ENCODE measurements at places on chromosomes 5 and 9.

GRCh38 chr5:109917154-109917546 is 227.4 kb downstream of the MAN2A1 start:
- no peak for DNase-seq

DNA sequence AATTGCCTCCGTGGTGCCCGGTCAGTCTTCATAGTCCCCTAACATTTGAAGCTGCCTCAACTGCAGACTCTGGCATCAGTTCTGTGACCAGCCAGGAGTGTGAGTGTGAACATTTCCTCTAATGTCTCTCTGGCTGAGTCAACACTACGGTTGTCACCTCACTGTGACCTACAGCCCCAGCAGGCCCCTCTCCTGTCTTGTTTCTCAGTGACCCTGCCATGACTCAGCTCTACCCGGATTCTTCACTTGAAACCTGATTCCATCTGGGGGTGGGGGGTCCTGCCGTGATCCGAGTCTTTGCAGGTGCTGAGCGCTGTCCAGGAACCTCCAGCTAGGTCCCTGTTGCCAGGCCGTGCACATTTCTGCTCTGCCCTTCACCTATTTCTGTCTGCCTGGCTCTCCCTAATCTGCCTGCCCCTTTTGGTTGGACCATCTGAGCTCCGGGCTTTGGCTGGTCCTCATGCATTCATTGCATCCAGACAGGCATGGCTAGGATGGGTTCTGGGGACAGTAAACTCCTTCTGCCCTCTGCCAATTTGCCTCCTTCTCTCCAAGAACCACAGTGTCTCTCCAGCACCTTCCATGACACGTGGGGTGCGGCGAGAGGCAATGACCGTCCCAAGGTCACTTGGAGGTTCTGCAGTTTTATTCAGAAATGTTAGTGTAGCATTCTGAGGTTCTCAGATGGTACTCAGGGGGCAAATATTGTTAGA is 24.2 kb downstream of the STC2 start:
- DNase-seq: no peak

DNA sequence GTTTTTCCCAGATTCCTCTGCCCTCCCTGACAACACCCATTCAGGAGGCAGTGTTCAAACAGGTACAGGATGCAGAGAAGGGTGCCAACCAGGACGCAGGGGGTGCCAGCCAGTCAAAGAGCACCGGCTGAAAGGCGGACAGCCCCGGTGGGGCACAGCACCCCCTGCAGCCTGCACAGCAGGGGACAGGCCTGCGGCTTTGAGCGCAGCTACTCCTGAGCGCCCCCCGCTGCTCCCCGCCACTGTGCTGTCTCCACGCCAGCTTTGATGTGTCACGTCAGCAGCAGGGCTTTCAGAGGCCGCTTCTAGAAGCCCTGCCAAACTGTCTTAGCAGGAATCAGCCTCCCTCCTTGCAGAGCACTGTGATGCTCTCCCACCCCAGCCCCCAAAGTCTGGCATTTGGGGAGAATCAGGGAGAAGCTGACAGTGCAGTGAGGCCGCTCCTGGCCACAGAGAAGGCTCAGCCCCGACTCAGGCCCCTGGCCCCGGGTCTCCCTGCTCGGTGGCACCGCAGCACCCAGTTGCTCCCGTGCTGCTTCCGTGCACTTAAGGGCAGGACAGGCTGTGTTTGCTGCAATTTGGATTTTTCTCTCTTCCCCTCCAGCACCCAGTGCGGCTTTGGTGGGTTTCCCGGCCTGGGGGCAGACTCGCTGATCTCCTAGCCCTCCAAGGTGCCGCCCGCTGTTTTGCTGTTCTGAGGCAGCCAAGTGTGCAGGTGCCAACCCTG is 20.3 kb downstream of the AK8 start:
- no peak for DNase-seq

DNA sequence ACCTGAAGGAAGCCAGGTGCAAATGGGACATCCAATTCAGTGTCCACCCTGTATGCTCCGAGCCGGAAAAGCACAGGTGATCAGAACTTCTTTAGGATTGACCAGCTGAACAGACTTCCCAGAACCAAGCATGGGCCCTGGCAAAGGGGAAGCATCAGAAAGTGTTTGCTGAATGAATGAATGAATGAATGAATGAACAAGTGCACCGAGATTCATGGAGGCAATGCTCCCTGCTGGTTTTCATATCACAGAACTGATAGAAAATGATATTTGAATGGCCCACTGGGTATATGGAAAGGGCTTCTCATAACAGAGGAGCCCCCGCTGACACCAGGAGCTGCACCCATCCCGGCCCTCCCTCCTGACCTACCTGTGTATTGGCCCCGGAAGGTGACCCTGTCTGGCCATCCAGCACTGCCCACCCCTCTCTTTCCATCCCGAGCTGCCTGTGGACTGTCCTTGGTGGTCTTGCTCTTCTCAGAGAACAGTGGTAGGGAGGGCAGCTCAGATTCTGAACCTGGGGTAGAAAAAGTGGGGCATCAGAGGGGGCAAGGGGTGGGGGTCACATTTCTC is 15.9 kb downstream of the ORM2 start:
- DNase-seq: no peak

GRCh38 chr5:98301547-98301946 is 471.9 kb upstream of the RGMB start:
- no peak for DNase-seq

DNA sequence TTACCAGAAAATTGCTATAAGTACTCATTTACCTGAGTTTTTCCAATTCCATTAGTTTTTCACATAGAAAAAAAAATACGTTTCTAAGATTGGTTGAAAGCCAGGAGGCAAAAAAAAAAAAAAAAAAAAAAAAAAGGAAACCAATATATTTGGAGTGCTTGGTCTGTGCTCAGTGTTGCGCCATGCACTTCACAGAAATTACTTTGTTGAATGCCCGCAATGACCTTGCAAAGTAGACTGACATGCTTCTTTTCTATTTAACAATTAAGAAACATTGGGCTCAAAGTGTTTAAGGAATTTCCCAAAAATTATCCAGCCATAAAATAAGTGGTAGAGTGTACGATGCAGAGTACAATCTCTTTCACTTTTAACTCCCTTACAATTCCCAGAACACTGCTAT is 65.2 kb upstream of the PAPPA start:
- no peak for DNase-seq

- no peak for DNase-seq
These were observed 42.8 kb upstream of the F2R start for GRCh38 chr5:76673125-76673524.

GRCh38 chr5:168209997-168210396 is 81.4 kb upstream of the WWC1 start:
- DNase-seq: no peak

DNA sequence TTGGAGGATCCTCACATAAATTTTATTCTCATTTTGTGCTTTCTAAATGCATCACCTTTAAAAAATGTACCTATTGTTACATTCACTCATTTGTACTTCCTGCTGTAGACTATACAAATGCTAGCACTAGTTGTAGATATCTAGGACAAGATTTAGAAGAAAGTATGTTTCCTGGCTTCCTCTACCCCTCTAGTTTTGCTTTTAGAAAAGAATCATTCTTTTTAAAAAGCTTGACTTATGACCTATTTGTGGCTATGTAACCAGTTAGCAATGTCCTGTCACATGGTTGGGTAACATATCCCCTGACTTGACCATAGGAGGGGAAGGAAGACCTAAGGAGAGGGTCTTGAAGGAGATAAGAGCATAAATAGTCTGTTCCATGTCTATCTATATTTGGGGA is 13.3 kb downstream of the CAMK4 start:
- no peak for DNase-seq

DNA sequence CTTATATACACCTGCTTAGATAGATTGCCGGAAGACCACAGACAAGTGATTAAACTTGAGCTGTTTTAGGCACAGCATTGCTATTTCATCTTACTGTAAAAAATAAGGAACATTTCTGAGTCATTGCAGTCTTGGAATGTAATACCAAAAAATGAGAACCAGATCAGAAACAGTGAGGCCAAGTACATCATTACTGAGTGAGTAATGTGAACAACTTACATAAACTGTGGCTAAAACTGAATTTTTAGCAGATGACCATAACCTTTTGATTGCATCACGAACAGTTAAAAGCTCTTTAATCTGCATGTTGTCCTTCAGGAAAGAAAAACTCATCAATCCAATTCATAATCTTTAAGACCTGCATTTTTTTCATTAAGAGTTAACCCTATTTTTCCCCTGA is 157.1 kb upstream of the FGF10 start:
- DNase-seq: no peak

GRCh38 chr9:99595796-99596195 is 225.9 kb upstream of the NR4A3 start:
- peak; percentile 18 for DNase-seq

GRCh38 chr5:10331341-10331796 is 22.1 kb upstream of the MARCHF6 start:
- no peak for DNase-seq

DNA sequence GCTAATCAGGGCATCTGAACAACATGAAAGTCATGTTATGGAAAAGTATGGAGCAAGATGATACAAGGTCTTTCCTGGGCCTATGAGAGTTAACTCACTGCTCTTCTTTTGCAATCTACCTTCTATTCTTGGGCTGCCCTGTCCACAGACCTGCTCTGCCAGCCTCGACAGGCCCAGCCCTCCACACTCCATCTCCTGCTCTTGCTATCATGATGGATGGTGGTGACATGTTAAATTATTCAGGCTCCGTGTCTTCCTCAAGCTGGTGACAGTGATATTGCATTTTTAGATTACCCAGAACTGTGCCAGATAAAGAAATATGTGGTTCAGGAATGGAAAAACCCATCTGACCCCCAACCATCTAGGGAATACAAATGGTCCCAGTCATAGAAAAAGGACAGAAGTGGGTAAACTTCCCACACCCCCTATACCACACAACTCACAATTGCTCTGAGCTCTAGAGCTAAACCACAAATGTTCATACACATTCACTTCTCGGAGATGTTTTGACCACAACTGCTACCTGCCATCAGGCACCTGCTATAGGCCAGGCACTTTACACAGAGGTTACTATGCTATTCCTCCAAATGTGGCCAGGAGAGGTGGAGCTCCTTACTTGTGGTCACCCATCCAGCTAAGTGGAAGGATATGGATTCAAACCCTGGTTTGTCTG is 311.3 kb downstream of the ASTN2 start:
- no peak for DNase-seq

- no peak for DNase-seq
These were observed 422.7 kb upstream of the PIK3R1 start for GRCh38 chr5:67792891-67793290.

GRCh38 chr5:36575361-36575781 is 31.0 kb upstream of the SLC1A3 start:
- no peak for DNase-seq

GRCh38 chr9:91191411-91192380 is 170.0 kb downstream of the AUH start:
- DNase-seq: peak; percentile 20

DNA sequence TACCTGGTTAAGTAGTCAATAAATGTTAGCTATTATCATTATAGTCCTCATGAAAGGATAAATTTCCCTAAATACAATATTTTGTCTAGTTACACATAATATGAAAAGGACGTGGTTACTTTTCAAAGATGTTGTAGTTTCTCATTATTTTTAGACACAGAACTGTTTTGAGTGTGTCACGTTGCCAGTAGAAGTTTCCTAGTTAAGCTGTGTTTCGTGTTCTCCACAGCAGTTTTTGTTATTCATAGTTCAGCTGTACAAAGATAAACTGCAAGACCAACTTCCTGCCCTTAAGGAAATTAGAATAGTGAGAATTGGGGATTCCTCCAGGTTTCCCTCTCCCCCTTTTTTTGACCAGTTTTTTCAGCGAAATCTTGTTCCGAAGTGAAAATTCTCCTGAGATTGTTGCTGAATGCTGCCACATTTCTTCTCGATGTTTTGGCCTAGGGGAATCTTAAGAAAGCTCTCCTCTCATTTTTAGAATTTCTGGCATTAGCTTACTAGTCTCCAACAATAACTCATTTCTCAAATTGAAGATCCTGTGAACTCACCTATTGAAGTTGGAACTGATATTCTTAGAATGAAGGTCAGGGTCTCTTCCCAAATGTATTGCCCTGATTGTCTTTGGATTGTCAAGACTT is 176.1 kb downstream of the PAM start:
- no peak for DNase-seq

GRCh38 chr5:56335212-56335611 is 102.1 kb upstream of the ANKRD55 start:
- no peak for DNase-seq

- DNase-seq: no peak
These were observed 98.9 kb downstream of the MAN2A1 start for GRCh38 chr5:109788596-109788995.

DNA sequence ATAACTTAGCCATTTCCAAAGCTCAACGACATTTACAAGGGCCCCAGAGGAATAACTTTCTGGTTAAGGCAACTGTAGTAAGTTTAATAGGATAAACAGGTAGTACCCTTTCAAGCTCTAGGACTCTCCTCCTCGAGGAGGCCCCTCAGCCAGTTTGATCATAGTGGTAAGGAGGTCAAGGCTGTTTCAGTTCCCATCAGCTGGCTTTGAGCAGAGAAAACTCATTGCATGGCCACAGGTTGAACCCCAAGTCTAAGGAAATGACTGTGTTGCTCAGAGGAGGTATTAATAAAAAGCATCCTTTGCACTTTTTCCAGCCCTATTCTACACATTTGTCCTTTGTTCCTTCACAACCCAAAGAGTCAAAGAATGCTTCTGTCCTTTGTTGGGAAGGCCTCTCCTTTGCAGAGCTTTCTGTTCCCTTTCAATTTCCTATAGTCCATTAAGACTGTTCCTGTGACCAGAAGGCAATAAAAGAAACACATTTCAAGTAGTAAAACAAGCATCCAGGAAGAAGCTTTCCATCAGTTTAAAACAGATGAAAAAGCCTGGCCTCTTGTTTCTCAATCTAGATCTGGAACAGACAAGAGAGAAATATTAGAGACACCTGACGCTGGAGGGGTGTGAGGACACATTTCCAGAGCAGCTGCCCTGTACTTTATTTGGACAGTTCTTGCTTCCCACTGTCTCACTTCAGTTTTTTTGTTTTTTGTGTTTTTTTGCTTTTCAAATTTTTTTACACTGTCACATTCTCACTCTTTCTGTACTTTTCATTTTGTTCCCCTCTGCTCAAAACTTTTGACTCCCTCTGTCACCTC is 54.1 kb downstream of the PRRC1 start:
- DNase-seq: no peak

DNA sequence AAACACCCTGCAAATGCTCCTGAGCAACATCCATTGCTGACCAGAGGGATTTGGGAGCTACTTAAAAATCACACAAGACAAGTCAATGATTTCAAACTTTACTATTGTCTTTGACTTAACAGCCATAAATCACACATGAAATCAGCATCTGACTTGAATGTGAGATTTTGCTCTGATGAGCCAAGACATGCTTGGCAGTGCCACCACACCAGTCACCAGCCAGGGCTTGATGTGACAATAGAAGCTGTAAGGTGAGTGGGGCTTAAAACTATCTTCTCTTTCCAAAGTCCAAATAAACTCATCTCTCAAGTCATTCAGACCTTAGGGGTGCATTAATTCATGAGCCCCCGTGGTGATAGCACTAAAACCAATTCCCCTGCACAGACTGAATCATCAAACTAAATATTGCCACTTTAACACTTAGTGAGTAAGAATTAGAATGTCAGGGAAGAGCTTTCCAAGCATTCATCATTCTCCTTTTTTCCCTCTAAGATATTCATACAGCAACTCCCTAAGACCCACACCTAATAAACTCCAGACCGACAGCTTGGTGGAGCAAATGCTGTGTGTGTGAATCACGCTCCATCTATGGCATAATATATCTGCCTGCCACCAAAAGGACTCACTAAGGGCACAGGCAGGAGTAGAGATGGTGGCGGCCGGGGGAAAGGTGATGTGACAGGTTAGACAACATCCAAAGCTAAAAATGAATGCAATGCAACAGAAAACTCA is 119.4 kb downstream of the SPOCK1 start:
- DNase-seq: no peak

- DNase-seq: no peak
These were observed 96.9 kb downstream of the NNT start for GRCh38 chr5:43699910-43700309.

All from activated CD4-positive, alpha-beta memory T cell treated with anti-CD3 and anti-CD28 coated beads, Interleukin-2, amount 10 ng/mL, durations not matched to agents 7 days and 5 days (primary cell).